NCI-H1417 (cell line): ENCODE measurements at places on chromosomes 5 and 9.
A peak's percentile ranks its signal among the peaks of the same experiment; 100 is the strongest.

GRCh38 chr5:173089581-173089980 lies 33.4 kb downstream of the CREBRF start:
- DNase-seq, result no peak

DNA sequence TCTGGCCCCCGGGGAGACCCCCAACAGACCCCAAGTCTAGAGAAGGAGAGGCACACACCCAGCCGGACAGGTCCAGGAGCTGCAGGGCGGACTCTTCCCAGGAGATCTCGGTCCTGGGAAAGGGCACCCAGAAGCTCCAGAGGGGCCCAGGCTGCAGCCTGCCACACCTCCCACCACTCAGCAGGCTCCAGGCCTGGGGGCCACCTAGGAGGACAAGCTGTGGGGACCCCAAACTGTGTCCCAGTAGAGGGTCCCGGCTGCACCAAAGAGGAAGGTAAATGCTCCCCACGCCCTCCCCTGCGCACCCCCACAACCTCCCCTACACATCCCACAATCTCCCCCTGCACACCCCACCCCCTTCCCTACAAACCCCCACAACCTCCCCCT lies 48.5 kb downstream of the PLEKHG4B start:
- DNase-seq, result no peak

DNA sequence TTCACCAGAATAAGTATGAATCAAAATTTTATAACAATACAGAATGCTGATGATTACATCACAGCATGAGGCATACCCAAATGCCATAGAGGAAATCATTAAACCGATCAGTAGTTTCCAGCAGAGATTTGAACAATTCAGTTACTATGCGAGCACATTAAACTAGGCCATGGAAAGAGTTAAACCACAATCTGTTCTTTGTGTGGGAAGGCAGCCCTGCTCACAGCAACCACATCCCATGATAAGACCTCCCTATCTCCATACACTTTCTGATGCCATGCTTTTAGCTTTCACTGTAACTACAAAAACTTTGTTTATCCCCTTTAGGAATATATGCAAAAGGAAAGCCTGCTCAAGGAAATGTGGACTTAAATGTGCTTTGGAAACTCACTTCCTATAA lies 4.5 kb downstream of the NFIB start:
- no peak for DNase-seq

GRCh38 chr5:68149189-68149588 lies 66.4 kb upstream of the PIK3R1 start:
- no peak for DNase-seq

DNA sequence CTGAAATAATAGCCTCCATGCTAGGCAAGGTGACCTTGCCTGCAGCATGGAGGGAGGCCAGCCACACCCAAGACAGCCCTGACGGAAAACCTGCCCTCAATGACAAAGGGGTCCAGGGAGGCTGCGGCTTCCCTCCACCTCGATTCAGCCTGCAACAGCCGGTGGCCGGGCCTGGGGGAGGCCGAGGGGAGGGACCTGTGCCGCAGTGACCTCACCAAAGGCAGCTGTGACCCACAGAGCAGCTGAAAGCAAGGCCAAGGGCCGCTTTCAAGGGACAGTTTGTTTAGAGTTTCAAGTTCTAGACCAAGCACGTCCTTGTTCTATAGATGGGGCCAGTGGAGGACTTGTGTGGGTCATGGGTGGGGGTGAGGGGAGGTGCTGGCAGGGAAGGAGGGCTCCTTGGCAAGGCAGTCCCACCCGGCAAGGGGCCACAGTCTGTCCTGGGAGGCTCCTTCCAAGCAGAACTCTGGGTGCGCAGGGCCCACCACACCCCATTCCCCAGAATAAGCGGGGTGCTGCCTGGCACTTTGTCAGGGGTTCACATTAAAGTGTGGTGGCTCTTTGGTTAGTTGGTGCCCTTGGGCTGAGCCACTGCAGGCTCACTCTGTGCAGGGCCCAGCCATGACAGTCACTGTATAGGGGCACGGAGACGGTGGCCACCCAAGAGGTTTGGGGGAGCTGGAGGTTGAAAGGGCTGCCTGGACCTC lies 226.5 kb downstream of the FANCC start:
- no peak for DNase-seq

DNA sequence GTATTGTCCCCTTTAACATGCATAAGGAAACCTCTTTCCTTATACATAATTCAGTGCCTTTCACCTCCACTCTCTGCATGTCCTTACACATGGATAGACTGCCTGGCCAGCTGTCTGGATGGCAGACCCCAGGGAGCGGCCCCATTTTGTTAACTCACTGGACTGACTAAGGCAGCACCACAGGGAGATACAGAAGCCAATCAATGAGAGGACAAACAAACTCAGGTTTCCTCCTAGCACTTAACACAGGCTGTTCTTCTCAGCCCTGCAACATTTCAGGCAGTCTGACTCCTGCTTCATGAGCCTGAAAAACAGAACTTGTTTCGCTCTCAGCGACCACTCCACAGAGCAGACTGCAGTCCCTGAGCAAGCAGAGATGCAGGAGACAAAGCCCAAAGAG lies 135.4 kb upstream of the RASEF start:
- DNase-seq, result no peak

GRCh38 chr5:140356853-140357725 lies 2.9 kb upstream of the SLC4A9 start:
- DNase-seq, result no peak

DNA sequence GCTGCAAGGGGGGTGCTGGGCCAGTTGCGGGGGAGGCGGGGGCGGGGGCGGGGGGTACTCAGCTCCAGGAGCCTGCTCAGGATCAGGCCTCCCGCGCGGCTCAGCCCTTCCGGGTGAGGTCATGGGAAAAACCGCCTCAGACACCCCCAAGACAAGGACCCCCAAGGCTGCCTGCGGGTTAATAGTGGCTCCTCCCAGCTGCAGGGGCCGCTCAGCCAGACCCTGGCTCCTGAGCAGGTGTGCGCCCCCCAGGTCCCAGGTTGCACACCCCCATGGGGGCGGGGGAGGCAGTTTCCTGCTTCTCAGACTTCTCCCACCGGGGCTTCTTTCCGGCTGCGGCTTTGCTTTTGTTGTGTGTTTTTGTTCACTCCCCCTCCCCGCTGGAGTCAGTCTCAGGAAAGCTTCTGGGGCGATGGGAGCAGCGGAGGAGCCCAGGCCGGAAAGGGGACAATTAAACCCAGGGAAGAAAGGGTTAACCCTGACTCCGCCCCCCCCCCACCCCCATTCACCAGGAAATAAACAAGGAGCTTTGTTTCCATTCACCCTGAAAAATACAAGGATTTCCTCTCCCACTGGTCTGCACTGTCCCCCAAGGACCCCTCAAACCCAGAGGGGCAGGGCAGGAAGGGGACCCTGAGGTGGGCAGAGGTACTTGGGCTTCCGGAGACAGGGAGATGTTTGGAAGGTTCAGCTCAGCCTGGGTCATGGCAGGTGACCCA lies 42.3 kb upstream of the NOTCH1 start:
- peak; percentile 71 for DNase-seq

DNA sequence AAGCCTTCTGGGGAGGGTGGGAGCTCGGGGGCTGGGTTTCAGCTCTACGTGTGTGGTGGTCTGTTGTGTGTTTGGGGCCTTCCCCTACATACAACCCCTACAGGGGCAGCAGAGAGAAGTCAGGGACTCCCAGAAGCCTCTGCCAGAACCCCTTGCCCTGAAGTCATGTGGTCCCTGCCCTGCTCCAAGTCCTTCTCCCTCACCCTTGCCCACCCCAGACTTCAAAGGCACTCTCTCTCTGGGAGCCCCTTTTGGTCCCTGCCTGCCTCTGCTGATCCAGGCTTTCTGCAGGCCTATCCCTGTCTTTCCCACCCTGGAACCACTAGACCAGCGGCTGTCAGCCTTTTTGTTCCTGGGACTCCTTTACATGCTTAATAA lies 61.1 kb upstream of the PSD2 start:
- no peak for DNase-seq

DNA sequence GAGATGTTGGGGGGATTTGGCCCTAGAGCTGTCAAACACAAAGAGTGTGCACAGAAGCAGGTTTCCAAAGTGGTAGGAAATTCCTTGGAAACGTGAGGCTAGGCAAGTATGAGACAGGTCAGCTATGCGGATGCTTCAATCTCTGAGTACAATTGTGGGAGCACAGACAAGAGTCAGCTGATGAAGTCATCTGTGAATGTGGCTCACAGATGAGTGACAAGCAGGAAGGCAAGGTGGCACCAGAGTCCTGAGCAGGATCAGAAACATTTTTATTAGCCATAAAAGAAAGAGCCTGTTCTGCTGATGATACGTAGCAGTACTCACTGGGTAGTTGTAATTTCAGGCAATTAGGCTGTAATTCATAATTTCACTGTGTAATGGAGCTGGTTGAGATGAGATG lies 117.0 kb downstream of the DCP2 start:
- no peak for DNase-seq

GRCh38 chr9:10054456-10054855 lies 558.3 kb downstream of the PTPRD start:
- no peak for DNase-seq
